Activated CD4-positive, alpha-beta T cell treated with anti-CD3 and anti-CD28 coated beads for 1 hour (primary cell): ENCODE measurements at places on chromosomes 1 and 21.

GRCh38 chr1:6834366-6834765 is 49.1 kb downstream of the CAMTA1 start:
- no peak for DNase-seq

GRCh38 chr1:179785031-179785431 is 41.9 kb downstream of the FAM163A start:
- DNase-seq: no peak

DNA sequence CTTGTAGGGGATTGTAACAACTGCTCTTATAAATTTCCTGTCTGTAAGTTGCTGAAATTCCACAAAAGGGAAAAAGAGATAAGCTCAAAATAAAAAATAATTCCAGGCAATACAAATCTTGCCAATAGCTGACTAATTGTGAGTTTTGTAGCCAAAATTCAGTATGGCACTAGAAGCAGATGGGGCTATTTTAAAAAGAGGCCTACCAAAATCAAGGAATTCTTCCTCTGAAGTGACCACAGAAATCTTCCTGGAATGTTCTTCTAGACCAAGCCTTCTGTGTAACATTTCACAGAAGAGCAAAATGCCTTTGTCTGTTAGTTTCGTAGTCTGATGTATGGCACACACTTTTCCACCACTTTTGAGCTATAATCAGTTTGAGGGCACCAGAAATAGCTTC is 127.6 kb downstream of the CYYR1 start:
- DNase-seq: no peak

- no peak for DNase-seq
Measured at GRCh38 chr1:74673351-74674111, at the start of gene ERICH3. TSS of gene ERICH3 (minus strand) at chr1:74673792. CDS start at chr1:74673519, 273 bp downstream.

- DNase-seq: no peak
Measured at GRCh38 chr1:247548769-247549182, at the start of gene GCSAML. TSS of gene GCSAML (plus strand) at chr1:247549134. CDS start at chr1:247549192, 58 bp downstream.

GRCh38 chr1:247209396-247209795 is 37.6 kb upstream of the ZNF124 start:
- no peak for DNase-seq
